ENCODE measurements at places on chromosomes 12 and 14.

- no peak for DNase-seq
Observed at GRCh38 chr12:25761356-25761755, 197.1 kb upstream of the RASSF8 start.

DNA sequence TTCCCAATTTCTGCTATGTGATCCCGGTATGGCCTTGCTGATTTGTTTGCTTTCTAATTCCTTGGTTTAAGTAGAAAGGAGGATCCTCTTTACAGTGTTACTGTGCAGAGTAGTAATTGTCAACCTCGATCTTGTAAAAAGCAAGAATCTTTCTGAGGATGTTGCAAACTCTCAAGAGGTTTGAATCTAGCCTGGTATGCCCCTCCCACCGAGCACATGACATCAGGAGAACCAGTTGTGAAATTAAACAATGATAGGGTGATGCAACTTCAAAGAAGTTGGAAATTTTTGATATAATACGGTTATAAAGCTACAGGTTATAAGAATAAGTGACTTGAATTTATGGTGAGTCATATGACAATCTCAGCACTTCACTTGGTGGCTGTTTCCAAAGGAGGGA lies 35.0 kb upstream of the FUT8 start:
- DNase-seq = no peak

- DNase-seq = no peak
Observed at GRCh38 chr12:21456291-21456780, 18.9 kb downstream of the PYROXD1 start.

GRCh38 chr14:20688167-20688839 lies at the start of gene ANG:
Gene ANG (plus strand): TSS chr14:20688764. CDS start chr14:20693565, 4,801 bp downstream.
- DNase-seq = no peak

DNA sequence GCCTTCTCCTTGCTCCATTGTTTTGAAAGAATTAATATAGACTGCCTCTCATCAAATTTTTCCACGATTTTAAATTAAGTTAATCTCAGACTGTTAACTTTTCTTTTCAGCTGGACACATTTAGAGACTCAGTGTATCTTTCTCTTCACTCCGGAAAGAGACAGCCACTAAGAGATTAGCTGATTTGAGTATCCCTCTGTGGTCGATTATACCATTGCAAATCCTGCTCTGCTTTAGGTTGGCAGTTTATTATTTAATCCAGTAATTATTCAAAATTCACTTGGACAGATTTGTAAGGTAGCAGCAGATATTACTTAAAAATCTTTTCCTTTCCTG lies 588 bp upstream of the TWF1 start:
- no peak for DNase-seq

- no peak for DNase-seq
Observed at GRCh38 chr12:105706973-105707334, 376.5 kb downstream of the C12orf75 start.

DNA sequence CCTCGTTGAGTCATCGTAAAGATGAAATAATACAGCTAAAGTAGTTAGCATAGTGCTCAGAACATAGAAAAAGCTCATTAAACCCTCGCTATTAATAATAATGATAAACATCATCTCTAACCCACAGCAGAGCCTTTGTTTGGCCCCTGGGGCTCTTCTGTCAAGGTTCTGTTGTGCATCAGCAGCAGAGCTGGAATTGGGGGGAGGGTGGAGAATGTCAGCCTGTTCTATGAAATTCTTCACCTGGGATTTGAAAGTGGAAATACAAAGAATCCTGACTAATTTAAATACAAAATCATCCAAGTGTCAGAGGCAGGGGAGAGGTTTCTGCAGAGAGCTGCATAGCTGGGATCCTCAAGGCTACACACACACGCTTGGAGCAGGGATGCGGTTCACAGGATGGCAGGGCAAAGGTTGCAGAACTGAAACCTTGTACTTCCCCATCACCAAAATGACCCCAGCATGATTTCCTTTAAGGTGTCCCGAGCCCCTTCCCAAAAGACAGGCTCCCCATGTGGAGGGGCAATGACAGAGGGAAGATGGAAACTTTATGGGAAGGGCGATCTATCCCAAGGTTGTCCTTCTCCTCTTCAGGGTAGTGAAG lies 71.8 kb downstream of the DAD1 start:
- DNase-seq = no peak

- DNase-seq = no peak
Observed at GRCh38 chr14:90619911-90620310, 196.3 kb downstream of the TTC7B start.

DNA sequence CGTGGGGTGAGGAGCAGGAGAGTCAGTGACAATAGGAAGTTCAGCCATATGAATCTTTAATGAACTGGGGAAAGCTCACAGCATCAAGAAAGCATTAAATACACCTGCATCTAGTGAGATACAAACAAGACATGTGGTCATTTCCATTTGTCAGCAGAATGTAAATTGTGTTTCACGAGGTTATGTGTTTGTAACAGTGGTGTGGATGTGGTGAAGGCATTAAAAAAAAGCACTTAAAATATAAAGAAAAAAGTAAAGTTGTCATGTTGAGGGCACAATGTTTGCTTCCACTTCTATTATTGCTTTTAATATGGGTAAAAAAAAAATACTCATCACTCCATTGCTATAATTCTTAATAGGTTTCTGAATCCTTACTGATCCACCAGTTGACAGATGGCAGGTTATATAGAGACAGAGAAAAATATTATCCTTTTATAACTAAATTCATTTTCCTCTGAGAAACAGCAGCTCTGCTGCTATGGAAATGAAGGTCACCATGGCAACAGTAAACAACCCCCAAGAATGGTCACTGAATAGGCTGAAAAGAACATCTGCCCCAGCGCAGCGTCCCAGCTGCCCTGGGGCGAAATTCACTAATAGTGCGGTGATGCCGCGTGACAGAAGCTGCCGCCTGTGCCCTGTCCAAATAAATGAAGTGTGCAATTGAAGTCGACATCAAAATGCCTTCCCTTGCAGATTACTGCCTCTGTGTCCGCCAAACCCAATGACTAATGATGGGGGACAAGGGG lies 226.1 kb downstream of the FOXN3 start:
- no peak for DNase-seq

DNA sequence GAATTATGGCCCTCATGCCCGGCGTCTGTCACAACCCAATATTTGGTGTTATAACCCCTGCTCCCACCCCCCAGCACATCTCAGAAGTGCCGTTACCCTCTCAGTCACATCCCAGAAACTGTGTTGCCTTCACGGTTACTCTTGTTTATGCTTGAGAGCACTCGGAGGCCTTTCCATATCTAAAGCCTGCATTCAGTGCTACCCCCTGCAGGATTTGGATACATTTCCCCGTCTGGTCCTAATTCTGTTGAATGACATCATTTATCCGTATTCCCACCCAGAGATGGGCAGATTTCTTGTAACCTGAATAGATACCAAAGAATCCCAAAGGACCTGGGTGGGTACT lies 19.1 kb upstream of the FOS start:
- DNase-seq = no peak

Data from KBM-7 (cell line).